ENCODE measurements at places on chromosomes 7 and 10.

DNA sequence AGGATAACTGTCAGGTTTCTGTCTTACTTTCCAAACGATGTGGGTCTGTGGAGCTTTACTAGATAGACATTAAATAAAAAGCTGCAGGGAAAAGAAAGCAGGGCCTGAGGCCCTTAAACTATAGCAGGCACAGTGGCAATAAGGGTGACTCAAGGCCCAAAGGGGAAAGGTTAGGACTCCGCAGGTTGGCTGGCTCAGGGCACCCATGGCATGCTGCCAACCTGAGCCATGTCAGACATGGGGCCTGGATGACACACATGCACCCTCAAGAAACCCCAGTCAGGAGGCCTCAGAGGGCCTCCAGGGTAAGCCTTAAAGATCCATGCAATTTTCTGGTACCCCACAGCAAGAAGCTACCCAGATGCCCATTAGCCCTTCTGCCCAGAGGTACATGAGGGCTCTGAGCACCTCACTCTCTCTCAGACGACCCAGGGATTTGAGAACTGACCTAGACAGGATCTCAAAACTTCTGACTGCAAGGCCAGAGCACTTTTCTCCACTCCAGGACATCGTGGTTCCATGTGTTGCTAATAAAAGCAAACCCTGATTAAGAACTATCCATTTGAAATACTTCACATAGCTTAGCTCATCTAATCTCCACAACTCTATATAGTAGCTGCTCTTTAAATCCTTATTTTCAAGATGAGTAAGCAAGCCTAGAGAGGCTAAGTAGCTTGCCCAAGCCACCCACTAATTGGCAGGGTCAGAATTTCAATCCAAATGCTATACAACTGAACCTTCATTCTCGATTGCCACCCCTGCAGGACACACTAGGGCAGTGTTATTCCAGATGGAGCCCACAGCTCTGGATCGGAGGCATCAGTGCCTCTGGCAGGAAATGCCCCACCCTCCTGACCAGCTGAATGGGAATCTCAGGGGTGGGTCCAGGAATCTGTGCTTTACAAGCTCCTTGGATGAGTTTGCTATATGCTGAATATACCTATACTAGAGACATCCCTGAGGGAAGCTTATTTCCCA, 132.5 kb upstream of the EFCAB10 start:
- no peak for DNase-seq

GRCh38 chr7:197413-198335, 5.3 kb downstream of the FAM20C start:
- no peak for DNase-seq

DNA sequence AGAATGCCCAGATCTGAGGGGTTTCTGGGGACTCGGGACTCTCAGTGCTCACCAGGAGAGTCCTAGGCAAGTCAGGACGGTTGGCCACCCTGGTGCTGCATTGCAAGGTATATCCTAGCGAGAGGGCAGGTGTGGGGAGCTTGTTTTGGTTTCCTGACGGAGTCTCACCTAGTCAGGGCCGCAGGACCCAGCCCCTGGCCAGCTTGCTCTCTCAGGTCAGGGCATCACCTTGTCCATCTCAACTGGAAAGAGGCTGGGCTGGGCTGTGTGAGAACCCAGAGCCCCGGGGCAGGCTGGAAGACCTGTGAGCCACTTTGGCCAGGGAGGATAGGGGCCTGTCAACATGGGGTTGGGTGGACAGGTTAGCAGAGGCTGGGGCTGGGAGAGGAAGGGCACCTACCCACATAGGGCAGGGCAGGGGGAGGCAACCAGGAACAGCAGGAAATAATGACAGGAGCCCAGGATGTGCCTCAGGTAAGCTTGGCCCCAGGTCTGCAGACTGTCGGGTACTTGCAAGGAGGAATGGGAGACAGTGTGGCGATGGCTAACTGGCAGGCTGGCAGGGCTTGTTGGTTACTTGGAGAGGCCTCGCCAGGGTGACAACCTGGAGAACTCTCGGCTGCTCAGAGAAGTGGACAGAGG, 31.5 kb downstream of the DNAJB12 start:
- DNase-seq = no peak

- DNase-seq = no peak
Observed at GRCh38 chr10:132502544-132503300, 34.9 kb upstream of the INPP5A start.

- DNase-seq = no peak
Observed at GRCh38 chr10:49225218-49225876, 37.2 kb upstream of the TMEM273 start.

DNA sequence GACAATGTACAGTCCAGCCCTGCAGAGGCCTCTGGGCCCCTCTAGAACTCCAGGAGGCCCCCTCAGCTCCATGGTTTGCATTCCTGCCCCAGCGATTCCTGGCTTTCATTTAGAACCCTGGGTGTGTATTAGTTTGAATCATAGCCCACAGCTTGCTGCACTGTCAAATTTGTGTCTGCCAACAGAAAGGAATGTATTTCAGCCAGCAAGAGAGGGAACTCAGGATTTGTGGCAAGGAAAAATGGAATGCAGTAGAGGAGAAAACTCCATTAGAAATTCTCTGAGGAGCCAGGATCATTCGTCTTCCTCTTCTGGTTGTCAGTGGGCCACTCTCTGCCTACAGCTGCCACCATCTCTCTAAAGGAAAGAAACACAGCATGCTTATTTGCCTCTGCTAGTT, 27.9 kb upstream of the WDR11 start:
- DNase-seq = no peak

DNA sequence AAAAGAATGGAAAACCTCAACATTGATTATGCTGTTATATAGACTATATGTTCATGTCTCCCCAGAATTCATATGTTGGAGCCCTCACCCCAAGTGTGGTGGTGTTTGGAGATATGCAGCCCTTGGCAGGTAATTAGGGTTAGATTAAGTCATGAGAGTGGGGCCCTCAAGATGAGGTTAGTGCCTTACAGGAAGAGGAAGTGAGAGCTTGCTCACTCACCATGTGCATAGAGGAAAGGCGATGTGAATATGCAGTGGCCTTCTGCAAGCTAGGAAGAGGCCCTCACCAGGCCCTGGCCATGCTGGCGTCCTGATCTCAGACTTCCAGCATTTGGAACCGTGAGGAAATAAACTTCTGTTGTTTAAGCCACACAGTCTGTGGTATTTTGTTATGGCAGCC, 14.8 kb downstream of the ZNF33A start:
- DNase-seq = no peak

- DNase-seq = no peak
Observed at GRCh38 chr7:42617806-42618457, 293.9 kb downstream of the C7orf25 start.

DNA sequence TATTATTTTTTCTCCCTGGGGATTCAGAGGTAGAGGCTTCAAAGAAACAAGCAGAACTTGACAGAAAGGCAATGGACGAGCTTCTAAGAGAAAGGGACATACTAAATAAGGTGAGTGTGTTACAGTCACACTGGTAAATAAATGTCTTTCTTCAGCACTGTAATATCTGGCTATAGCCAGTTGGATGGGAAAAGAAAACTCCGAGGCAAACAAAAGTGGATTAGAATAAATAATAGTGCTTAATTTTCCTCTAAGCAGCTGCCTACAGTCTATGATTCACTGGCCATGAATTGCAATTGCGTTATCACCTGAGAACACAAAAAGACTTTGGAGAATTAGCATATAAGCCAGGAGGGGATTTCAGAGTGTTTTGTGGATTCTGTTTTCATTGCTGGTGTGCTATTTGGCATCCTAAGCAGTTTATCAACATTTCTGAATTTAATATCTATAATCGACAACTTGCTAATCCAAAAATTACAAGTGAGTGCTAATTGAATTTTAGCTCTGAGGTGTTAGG, 23.2 kb downstream of the CFAP58 start:
- no peak for DNase-seq

DNA sequence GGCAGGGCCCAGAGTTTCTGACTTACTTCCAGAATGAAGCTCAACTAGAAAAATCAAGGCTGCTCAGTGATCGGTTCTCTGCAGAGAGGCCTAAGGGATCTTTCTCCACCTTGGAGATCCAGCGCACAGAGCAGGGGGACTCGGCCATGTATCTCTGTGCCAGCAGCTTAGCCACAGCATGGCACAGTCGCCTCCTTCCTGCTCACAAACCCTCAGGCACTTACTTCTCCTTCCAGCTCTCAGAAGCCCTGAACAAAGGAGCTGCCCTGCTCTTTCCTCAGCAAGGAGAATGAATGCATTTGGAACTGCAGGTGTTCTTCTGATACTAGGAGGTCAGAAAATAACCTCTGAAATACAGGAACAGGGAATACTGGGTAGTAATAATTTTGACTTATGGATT, 219.7 kb upstream of the PRSS1 start:
- no peak for DNase-seq

- DNase-seq = no peak
Observed at GRCh38 chr10:127399668-127400067, 149.4 kb upstream of the NPS start.

DNA sequence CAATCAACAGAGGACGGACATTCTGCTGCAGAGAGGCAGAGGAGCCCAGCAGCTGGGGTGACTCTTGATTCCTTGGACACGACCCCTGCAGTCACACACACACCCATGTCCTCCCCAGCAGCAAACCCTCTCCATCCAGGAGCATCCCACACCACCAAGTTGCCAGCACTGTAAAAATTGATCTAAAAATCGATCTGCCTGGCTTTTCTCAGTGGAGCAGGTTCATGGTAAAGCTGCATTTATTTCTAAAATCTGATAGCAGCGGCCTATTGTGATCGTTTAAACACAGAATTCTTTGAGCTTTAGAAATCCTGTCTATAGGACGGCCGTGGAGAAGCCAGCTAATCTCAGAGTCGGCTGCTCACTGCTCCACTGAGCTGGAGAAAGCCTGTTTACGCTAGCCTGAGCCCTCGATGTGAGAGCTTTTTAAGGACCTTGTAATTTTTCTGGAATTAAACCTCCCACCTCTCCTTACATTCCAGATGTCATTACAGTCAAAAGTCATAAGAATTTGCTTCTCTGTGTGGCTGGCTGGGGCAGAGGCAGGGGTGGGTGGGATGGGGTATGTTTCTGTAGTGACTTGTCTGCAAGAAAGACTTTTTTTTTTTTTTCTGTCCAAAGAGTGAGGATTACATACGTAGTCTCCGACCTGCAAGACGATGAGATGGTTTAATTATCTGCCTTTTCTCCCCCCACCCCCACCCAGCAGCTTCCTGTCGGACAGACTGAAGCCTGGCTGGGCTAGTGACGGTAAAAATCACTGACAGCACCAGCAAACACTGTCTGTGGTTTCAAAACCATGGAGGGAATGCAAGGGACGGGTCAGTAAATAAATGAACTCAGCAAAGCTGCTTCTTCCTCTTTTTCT, 31.6 kb downstream of the TRIM8 start:
- DNase-seq = no peak

GRCh38 chr7:37930226-37930948, 9.9 kb downstream of the EPDR1 start:
- no peak for DNase-seq

- no peak for DNase-seq
Observed at GRCh38 chr10:86262688-86263181, 103.9 kb downstream of the GRID1 start.

GRCh38 chr10:123043409-123043925, 34.7 kb downstream of the ACADSB start:
- DNase-seq = peak; percentile 79

DNA sequence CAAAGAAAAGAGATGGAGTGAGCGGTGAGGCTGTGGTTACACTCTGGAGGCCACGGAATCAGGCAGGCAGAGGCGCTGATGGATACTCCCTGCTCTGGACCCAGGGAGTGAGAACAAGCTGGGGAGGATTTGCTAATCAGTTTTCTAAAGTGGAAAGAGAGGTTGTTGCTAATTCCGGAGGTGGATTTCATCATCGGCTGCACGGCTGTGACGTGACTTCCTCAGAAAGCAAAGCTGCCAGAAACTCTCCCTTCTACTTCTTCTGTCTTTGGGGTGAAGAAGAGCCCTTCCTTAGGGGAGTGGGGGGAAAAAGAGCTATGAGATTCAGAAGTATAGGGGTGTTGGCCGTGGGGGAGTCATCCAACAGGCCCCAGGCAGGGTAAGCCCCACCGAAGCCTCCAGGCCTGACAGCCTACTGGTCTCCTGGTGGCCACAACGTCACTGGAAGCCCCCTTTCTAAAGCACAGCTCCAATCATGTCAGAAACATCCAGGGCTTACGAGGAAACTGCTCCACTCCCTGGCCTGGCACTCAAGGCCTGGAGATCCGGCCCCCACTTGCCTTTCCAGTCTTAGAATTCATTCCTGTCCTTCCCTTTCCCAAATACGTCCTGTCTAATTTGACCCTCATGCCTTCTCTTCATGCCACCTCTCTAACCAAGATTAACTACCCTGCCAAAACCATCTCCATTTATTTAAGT, 114.5 kb downstream of the HIP1 start:
- peak; percentile 57 for DNase-seq

GRCh38 chr10:22606164-22606614, 108.2 kb downstream of the PIP4K2A start:
- DNase-seq = no peak

DNA sequence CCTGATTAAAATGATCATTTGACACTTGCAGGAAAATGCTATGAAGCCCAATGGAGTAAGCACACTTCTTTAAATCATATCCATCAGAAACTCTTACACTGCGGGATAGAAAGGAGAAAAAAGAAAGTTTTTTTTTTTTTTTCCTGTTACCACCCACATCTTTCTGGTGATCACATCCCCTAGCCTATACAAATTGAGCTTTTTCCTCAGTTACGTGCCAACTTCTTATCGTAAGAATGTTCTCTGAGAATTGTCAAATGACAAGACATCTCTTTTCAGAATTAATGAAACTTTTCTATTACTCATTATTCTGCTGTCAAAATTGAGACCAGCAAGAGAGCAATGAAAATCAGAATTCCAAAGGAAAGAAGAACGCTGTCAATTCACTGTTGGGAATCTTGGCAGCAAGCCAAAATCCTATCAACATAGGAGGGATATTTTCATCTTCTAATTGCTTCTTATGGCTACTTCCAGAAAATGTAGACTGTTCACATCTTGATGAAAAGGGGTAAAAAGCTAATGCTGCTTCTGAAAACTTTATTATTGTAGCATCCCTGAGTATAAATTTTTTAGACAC, 179.5 kb downstream of the ADAM12 start:
- no peak for DNase-seq

GRCh38 chr10:31602541-31603234, 283.7 kb downstream of the ZEB1 start:
- DNase-seq = peak; percentile 13

- peak; percentile 65 for DNase-seq
Observed at GRCh38 chr10:93080350-93081046, 6.8 kb downstream of the CYP26A1 start.

- no peak for DNase-seq
Observed at GRCh38 chr7:833601-834258, 1.5 kb downstream of the SUN1 start.

- DNase-seq = no peak
Observed at GRCh38 chr7:38142736-38143135, 35.3 kb upstream of the STARD3NL start.

GRCh38 chr10:79374312-79375191, 27.3 kb downstream of the PPIF start:
- peak; percentile 72 for DNase-seq

GRCh38 chr7:33868166-33868565, 37.2 kb upstream of the BMPER start:
- DNase-seq = no peak

GRCh38 chr10:103991393-103992128, 24.6 kb downstream of the SLK start:
- no peak for DNase-seq

GRCh38 chr10:34102237-34102673, 712.8 kb downstream of the PARD3 start:
- DNase-seq = no peak

GRCh38 chr7:105473163-105473562, 48.9 kb downstream of the PUS7 start:
- peak; percentile 7 for DNase-seq

Measured in erythroblast (primary cell).